ENCODE measurements at places on chromosomes 13 and 19. TPM values are rescaled to one million over a fixed set of nuclear protein-coding genes. Genes with fewer than 3 reads are reported as not detected.

Gene ABHD8
- 4.3 TPM for total RNA-seq

- no peak overlapping the region for H3K27ac ChIP-seq
- no peaks in the 10 kb centered on the region for H3K4me1 ChIP-seq
Observed at GRCh38 chr13:20703780-20704458, 420 bp downstream of the IL17D start.

DNA sequence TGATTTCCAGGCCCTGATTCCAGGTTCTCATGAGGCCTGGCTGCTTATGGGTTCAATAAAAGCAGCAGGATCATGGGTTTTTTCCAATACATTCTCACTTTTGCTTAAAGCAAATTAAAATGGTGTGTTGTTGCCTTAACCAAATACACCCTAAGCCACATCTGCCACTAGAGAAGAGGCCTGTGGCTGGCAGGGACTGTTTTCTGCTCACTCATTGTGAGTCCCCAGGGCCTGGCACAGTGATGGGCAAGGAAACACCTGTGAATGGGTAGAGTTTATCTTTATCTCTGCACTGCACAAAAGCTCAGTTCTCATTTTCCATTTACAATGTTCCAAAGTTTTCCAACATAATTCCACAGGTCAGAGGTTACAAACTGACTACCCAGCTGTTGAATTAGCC lies 726.0 kb downstream of the UQCRFS1 start:
- no peaks in the 10 kb centered on the region for H3K27me3 ChIP-seq
- H3K4me3 ChIP-seq: no peak overlapping the region
- H3K36me3 ChIP-seq: no peaks in the 10 kb centered on the region
- no peaks in the 10 kb centered on the region for H3K4me1 ChIP-seq

DNA sequence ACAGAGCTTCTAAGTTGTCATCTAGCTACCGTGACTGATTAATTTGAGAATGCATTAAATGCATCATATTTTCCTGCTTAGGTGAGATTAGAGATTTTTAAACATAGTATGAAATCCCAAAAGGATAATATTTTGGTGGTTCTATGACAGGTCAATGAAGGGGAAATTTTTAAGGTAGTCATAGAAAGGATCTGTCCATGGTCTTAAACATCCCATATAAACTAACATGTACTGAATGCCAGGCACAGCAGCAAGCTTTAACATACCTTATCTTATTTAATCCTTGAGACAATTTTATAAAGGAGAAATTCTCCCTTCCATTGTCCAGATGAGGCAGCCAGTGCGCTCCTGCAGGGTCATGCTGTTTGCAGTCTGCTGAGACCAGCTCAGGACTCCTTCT lies 466.0 kb downstream of the FGF14 start:
- H3K4me1 ChIP-seq: no peaks in the 10 kb centered on the region
- no peak overlapping the region for H3K27ac ChIP-seq
- no peak overlapping the region for H3K4me3 ChIP-seq
- H3K36me3 ChIP-seq: no peaks in the 10 kb centered on the region
- DNase-seq: no peak
- no peaks in the 10 kb centered on the region for H3K27me3 ChIP-seq

GRCh38 chr13:114151031-114151430 lies 18.6 kb upstream of the RASA3 start:
- no peaks in the 10 kb centered on the region for H3K4me1 ChIP-seq
- no peak overlapping the region for H3K27ac ChIP-seq
- no peak overlapping the region for H3K4me3 ChIP-seq

- DNase-seq: no peak
- no peak overlapping the region for H3K4me3 ChIP-seq
- no peaks in the 10 kb centered on the region for H3K27me3 ChIP-seq
- H3K36me3 ChIP-seq: no peaks in the 10 kb centered on the region
Observed at GRCh38 chr13:104143760-104144416, 1077.7 kb upstream of the SLC10A2 start.

Gene CAMSAP3
- 41.1 TPM for total RNA-seq

DNA sequence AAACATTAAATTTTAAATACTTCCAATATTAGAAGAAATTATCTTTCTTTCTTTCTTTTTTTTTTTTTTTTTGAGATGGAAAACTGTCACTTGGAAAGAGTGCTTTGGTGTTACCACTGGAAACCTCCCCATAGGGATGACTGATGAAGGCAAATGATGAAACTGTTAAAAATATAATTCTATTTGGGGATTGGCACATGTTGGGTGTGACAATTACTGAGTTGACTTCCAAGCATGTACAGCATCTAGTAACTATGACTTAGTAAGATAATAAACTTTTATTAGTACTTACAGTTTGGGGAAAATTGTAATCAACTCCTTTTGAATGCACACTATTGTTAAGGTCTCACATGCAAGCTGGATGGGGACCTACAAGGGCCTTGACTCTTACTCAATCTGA lies 592.5 kb downstream of the KCTD12 start:
- no peak overlapping the region for H3K4me3 ChIP-seq
- H3K4me1 ChIP-seq: no peaks in the 10 kb centered on the region
- DNase-seq: no peak
- no peak overlapping the region for H3K27ac ChIP-seq
- no peaks in the 10 kb centered on the region for H3K27me3 ChIP-seq
- H3K36me3 ChIP-seq: no peaks in the 10 kb centered on the region

GRCh38 chr19:13215572-13216380 lies 65.6 kb downstream of the IER2 start:
- no peaks in the 10 kb centered on the region for H3K4me1 ChIP-seq
- no peak overlapping the region for H3K27ac ChIP-seq
- H3K36me3 ChIP-seq: no peaks in the 10 kb centered on the region
- H3K4me3 ChIP-seq: no peak overlapping the region
- no peaks in the 10 kb centered on the region for H3K27me3 ChIP-seq

GRCh38 chr13:44116562-44117332 lies 237.0 kb downstream of the LACC1 start:
- H3K4me1 ChIP-seq: no peaks in the 10 kb centered on the region
- H3K27me3 ChIP-seq: no peaks in the 10 kb centered on the region
- no peak overlapping the region for H3K4me3 ChIP-seq
- no peak for DNase-seq
- H3K27ac ChIP-seq: no peak overlapping the region

Gene ZNF426
- 7.5 TPM for total RNA-seq

Gene CCDC61
- 14.4 TPM for total RNA-seq

GRCh38 chr13:21069561-21070004 lies 8.2 kb upstream of the LATS2 start:
- no peaks in the 10 kb centered on the region for H3K36me3 ChIP-seq
- H3K4me1 ChIP-seq: no peaks in the 10 kb centered on the region
- H3K4me3 ChIP-seq: no peak overlapping the region
- DNase-seq: no peak
- no peak overlapping the region for H3K27ac ChIP-seq

Gene CELF5
- total RNA-seq: 0.59 TPM

DNA sequence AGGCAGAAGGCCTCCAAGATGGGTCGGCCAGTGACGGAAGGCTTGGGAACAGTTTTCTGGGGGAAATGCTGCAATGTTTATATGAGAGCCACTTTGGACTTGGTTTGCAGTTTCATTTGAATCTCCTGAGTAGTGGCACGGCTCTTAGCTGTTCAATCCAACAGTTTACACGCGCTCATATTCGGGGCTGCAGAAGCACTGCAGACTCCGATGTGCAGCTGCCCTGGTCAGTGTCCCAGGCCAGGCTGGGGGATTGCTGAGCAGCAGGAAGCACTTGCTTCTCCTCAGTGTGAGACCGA lies 31.7 kb downstream of the CEBPG start:
- H3K4me1 ChIP-seq: peaks cover 5% of the 10 kb centered on the region
- no peaks in the 10 kb centered on the region for H3K27me3 ChIP-seq
- no peak overlapping the region for H3K27ac ChIP-seq
- DNase-seq: no peak
- no peak overlapping the region for H3K4me3 ChIP-seq

DNA sequence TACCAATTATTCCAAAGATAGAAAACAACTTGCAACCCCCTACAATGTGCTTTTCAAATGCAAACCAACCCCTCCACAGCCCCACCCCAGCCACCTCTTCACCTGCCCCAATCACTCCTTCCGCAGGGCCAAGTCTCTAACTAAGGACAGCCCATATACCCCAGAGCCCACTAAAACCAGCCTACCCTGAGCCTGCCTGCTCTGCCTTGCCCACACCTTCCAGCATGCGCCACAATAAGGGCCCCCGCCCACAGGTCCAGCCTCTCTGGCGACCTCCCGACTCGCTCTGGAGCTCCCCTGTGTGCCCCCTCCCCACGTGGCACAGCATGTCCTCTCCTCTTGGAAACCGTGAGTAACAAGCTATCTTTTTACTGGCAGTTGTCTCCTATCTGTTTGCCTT lies 42.8 kb upstream of the MEDAG start:
- no peaks in the 10 kb centered on the region for H3K4me1 ChIP-seq
- no peaks in the 10 kb centered on the region for H3K36me3 ChIP-seq
- no peak overlapping the region for H3K4me3 ChIP-seq
- H3K27ac ChIP-seq: no peak overlapping the region
- no peaks in the 10 kb centered on the region for H3K27me3 ChIP-seq
- no peak for DNase-seq

DNA sequence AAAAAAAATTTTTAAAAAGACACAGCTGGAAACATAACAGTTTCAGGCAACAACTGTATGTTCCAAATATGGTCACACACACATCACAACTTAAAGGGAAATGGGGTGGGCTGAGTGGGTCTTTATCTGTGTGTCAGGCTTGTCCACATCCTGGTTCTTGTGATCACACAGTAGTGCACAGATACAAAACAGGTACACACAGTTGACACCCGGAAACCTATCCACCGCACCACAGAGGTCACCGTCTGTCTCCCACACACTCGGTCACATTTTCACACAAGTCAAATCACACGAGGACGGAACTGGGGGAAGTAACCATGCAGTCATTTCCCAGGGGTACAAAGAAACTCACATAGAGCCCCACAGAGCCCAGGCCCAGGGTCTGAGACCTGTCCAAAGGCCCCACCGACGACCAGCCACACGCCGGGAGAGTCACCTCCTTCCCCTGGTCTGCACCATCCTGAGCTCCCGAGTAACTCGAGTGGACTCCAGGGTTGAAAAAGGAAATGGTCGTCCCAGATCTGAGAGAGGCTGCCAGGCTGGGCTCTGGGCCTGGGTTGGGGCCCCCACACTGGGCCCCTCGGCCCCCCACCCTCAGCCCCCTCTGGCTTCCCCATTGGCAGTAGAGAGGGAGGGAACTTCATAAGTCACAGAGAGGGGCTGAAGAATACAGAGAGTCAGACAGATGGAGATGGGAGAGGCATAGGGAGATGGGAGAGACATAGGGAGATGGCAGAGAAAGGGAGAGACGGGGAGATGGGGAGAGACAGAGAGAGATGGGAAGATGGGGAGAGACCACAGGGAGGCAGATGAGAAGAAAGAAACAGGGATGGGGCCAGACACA lies 1.3 kb upstream of the PPAN start:
- H3K4me3 ChIP-seq: no peak overlapping the region
- H3K36me3 ChIP-seq: peaks cover 12% of the 10 kb centered on the region
- H3K4me1 ChIP-seq: peaks cover 5% of the 10 kb centered on the region
- DNase-seq: peak; percentile 34

Gene IGSF23
- not detected for total RNA-seq

DNA sequence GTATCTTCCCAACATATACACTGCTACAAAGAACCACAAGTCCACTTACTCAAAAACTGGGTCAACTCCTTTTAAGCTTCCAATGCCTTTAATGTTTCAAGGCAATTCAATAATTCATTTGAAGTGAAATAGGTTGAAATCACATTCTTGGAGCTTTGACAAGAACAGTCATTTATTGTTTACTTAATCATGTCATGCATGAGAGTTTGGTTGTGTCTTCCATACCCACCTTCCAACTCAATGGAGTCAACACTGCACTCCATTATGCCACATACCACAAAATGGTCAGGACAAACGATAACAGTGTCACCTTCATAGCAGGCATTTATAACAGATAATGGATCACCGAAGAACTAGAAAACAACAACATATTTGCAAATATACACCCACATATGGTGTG lies 506.3 kb downstream of the UQCRFS1 start:
- no peak overlapping the region for H3K4me3 ChIP-seq
- no peaks in the 10 kb centered on the region for H3K27me3 ChIP-seq
- H3K27ac ChIP-seq: no peak overlapping the region
- no peak for DNase-seq

- H3K36me3 ChIP-seq: no peaks in the 10 kb centered on the region
- H3K4me3 ChIP-seq: no peak overlapping the region
- H3K4me1 ChIP-seq: no peaks in the 10 kb centered on the region
- no peak overlapping the region for H3K27ac ChIP-seq
- DNase-seq: no peak
- H3K27me3 ChIP-seq: no peaks in the 10 kb centered on the region
Observed at GRCh38 chr13:50684366-50684765, 159.1 kb downstream of the DLEU7 start.
